ENCODE measurements at places on chromosomes 5 and 9. TPM values are rescaled to one million over a fixed set of nuclear protein-coding genes. Genes with fewer than 3 reads are reported as not detected.
A peak's percentile ranks its signal among the peaks of the same experiment; 100 is the strongest.

DNA sequence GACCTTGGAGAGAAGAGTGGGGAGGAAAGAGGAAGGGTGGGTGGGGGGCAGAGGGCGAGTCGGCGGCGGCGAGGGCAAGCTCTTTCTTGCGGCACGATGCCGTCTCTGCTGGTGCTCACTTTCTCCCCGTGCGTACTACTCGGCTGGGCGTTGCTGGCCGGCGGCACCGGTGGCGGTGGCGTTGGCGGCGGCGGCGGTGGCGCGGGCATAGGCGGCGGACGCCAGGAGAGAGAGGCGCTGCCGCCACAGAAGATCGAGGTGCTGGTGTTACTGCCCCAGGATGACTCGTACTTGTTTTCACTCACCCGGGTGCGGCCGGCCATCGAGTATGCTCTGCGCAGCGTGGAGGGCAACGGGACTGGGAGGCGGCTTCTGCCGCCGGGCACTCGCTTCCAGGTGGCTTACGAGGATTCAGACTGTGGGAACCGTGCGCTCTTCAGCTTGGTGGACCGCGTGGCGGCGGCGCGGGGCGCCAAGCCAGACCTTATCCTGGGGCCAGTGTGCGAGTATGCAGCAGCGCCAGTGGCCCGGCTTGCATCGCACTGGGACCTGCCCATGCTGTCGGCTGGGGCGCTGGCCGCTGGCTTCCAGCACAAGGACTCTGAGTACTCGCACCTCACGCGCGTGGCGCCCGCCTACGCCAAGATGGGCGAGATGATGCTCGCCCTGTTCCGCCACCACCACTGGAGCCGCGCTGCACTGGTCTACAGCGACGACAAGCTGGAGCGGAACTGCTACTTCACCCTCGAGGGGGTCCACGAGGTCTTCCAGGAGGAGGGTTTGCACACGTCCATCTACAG, 760 bp downstream of the NPR3 start:
- H3K4me1 ChIP-seq = peaks cover 7% of the 10 kb centered on the region
- H3K27me3 ChIP-seq = peaks cover 8% of the 10 kb centered on the region
- H3K4me3 ChIP-seq = peak overlapping the region; percentile 54
- no peaks in the 10 kb centered on the region for H3K36me3 ChIP-seq
- peak; percentile 59 for DNase-seq

- no peak overlapping the region for H3K4me3 ChIP-seq
- H3K4me1 ChIP-seq = peaks cover 2% of the 10 kb centered on the region
- DNase-seq = no peak
- H3K36me3 ChIP-seq = no peaks in the 10 kb centered on the region
- no peaks in the 10 kb centered on the region for H3K27me3 ChIP-seq
- H3K27ac ChIP-seq = no peak overlapping the region
Measured at GRCh38 chr5:90987726-90988125, 395.4 kb downstream of the ARRDC3 start.

DNA sequence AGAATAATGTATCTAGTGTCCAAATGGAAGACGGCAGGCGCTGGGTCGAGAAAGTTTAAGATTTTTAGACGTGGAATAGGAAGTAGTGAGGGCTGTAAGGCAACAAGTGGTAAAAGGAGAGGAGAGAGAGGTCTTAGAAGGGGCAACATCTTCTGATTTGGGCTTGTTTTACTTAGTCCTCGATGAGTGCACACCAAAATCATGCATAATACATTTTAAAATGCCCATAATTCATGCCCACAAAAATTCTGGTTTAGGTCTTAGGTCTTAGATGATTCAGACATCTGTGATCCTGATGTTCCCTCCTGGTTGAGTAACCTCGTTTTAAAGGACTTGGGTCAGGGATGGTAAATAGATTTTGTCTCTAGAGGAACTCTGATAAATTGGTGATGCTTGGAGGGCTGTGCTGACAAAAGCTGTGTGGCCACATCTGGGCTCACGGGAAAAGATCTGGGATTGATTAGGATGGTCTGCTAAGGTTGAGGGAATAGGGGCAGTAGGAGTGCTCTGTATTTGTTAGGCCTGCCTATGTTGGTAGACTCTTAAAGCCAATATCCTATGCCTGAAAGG, 476.3 kb downstream of the CCDC171 start:
- H3K4me1 ChIP-seq = peaks cover 9% of the 10 kb centered on the region
- no peak overlapping the region for H3K4me3 ChIP-seq
- no peaks in the 10 kb centered on the region for H3K27me3 ChIP-seq
- H3K36me3 ChIP-seq = no peaks in the 10 kb centered on the region

- H3K4me3 ChIP-seq = no peak overlapping the region
- H3K27me3 ChIP-seq = no peaks in the 10 kb centered on the region
- no peak overlapping the region for H3K27ac ChIP-seq
- DNase-seq = no peak
Measured at GRCh38 chr5:157924490-157924889, 65.5 kb upstream of the CLINT1 start.

- no peak overlapping the region for H3K4me3 ChIP-seq
- H3K27ac ChIP-seq = no peak overlapping the region
- no peaks in the 10 kb centered on the region for H3K4me1 ChIP-seq
- peaks cover 7% of the 10 kb centered on the region for H3K36me3 ChIP-seq
- H3K27me3 ChIP-seq = no peaks in the 10 kb centered on the region
Measured at GRCh38 chr9:35397216-35397698, 92.7 kb upstream of the RUSC2 start.

SLC46A2 gene
- not detected for total RNA-seq

DNA sequence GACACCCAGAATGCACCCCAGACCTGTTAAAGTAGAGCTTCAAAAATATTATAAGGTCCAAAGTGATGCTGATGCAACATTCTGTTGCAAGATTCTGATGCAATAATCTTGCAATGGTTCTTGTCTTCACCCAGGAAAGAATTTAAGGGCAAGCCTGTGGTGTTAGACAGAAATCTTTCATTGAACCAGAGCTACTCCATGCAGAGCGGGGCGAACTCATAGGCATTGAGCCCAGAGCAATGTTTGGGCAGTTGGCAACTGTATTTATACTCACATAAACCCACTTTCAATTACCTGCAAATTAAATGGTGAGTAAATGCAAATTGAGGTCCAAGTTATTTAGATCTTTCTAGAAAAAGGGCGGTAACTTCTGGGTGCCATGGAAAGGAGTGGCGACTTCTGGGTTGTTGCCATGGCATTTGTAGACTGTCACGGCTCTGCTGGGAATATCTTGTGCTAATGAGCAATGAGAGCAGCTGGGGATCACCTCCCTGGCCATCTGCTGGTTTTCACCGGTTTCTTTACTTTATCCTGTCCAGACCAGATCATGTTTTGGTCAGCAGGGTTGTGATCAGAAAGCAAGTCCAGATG, 163.4 kb downstream of the ICE1 start:
- no peak for DNase-seq
- H3K36me3 ChIP-seq = no peaks in the 10 kb centered on the region
- no peaks in the 10 kb centered on the region for H3K27me3 ChIP-seq
- H3K4me3 ChIP-seq = no peak overlapping the region

MEIKIN gene
- not detected for total RNA-seq

NEUROG1 gene
- not detected for total RNA-seq

DNA sequence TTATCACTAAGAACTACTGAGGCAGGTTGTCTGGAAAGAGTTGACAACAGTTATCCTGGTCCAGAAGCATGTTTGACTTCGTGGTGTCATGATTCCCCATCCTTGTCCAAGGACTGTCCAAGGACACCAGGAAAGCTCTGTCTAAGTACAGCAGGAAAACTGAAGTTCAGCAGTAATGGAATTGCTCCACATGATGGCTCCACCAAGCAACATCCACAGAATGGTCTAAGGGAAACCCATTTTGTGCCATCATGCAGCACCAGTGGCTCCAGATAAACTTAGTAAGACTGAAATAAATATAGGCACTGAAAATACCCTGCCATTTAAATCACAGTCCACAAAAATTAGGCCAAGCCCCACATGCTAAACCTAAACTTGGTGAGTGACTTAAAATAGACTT, 192.8 kb downstream of the CDH18 start:
- H3K4me1 ChIP-seq = no peaks in the 10 kb centered on the region
- H3K4me3 ChIP-seq = no peak overlapping the region
- no peak overlapping the region for H3K27ac ChIP-seq
- no peaks in the 10 kb centered on the region for H3K27me3 ChIP-seq

APBA1 gene
- total RNA-seq = 8.8 TPM

DNA sequence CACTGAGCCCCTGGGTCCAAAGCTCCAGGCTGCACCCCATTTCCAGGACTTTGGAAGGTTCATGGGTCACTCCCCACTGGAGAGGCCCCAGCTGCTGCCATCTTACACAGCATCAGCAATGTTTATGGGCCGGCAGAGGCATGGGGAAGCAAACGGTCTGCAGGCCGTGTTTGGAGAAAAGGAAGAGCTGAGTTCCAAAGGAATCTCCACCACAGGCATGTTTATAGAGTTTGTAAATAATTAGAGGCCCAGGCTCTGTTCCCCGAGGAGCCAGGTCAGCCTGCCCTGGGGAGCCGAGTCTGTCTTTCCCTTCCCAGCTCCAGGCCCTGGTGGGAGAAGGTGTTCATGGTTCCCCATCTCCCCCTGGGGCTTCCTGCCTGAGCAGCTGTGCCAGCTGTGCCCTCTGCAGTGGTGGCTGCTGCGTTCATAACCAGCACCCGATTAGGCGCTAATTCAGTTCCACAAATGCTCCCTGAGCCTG, 64.8 kb downstream of the COL27A1 start:
- H3K27ac ChIP-seq = no peak overlapping the region
- no peaks in the 10 kb centered on the region for H3K36me3 ChIP-seq
- no peaks in the 10 kb centered on the region for H3K27me3 ChIP-seq
- peaks cover 18% of the 10 kb centered on the region for H3K4me1 ChIP-seq
- peak; percentile 59 for DNase-seq

- no peaks in the 10 kb centered on the region for H3K27me3 ChIP-seq
- H3K4me1 ChIP-seq = peaks cover 16% of the 10 kb centered on the region
- peak within 1 kb of the TSS; percentile 73 for H3K4me3 ChIP-seq
- DNase-seq = peak; percentile 58
- peak within 1 kb of the TSS; percentile 83 for H3K27ac ChIP-seq
Measured at GRCh38 chr5:75052192-75053053, at the start of gene GCNT4. Gene GCNT4 (minus strand): TSS chr5:75052558. CDS start chr5:75030037, 22,521 bp downstream.

MRPS27 gene
- 86.5 TPM for total RNA-seq

CDH6 gene
- 9.8 TPM for total RNA-seq

OR13C3 gene
- total RNA-seq = not detected

GRCh38 chr5:56633950-56634349, 181.4 kb upstream of the MAP3K1 start:
- no peak overlapping the region for H3K27ac ChIP-seq
- H3K4me3 ChIP-seq = no peak overlapping the region
- no peak for DNase-seq

DNA sequence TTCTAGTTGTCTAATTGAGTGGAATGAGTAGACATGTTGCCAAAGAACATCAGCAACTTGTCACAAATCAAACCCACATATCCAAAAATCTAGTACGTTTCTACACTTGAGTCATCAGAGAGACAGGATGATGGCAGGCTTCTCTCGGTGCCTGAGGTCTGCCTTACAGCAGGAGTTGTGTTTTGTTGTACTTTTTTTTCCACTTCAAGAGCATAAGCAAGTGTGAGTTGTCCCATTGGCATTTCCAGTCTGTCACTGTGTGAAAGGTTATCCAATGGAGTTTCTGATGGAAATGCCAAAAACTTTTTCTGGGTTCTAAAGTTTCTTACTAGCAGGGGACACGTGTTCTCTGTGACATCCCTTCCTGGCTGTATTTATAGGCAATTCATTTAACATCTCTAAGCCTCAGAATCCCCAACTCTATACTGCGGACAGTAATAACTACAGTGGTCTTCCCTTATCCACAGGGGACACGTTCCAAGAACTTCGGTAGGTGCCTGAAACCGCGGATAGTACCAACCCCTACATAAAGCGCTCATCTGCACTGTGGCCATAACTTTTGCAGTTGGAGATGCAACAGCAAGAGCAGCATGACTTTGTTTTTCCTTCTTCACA, 246.5 kb downstream of the SYK start:
- peak overlapping the region; percentile 34 for H3K27ac ChIP-seq
- H3K36me3 ChIP-seq = no peaks in the 10 kb centered on the region

DBH gene
- total RNA-seq = not detected

DNA sequence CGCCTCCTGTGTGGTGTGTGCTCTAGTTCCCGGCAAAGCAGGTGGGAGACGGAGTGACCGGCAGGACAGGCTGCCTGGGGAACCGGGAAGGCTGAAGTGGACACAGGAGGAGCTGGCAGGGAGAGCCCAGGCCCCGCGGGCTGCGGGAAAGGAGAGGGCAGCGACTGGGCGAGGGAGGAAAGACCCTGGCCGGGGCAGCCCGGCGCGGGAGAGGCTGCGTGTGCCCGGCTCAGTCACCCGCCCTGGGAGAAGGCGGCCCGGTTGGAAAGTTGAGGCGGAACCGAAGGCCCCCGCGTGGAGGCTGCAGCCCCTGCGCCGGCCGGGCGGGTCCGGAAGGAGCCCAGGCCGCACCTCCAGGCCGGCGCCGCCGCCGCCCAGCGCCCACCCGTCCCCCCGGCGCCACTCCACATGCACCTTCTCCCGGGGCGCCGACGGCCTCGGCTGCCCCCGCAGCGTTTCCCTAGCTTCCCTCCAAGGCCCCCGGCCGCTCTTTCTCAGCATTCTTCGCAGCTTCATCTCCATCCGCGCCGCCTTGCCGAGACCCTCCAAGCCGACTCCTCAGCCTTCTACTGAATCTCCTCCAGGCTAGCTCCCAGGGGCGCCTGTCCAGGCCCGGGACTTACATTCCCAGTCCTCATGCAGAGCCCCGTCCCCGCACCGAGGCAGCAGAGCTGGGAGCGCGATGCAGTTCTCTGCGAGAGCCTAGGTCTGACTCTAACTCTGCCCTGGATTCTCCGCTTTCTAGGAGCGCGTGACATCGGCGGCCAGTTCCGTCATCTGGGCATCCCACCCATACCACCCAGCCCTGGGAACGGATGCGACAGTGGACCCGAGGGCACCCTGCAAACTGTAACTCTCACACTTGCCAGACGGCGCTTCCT, 152.0 kb downstream of the ERCC6L2 start:
- no peaks in the 10 kb centered on the region for H3K36me3 ChIP-seq
- no peak overlapping the region for H3K27ac ChIP-seq
- peak overlapping the region; percentile 32 for H3K4me3 ChIP-seq
- H3K4me1 ChIP-seq = no peaks in the 10 kb centered on the region
- H3K27me3 ChIP-seq = peaks cover 46% of the 10 kb centered on the region
- DNase-seq = no peak

- DNase-seq = peak; percentile 34
- H3K27ac ChIP-seq = no peak overlapping the region
- no peaks in the 10 kb centered on the region for H3K4me1 ChIP-seq
- H3K4me3 ChIP-seq = no peak overlapping the region
Measured at GRCh38 chr5:144108131-144108530, 62.3 kb downstream of the YIPF5 start.

CSF1R gene
- total RNA-seq = not detected

DNA sequence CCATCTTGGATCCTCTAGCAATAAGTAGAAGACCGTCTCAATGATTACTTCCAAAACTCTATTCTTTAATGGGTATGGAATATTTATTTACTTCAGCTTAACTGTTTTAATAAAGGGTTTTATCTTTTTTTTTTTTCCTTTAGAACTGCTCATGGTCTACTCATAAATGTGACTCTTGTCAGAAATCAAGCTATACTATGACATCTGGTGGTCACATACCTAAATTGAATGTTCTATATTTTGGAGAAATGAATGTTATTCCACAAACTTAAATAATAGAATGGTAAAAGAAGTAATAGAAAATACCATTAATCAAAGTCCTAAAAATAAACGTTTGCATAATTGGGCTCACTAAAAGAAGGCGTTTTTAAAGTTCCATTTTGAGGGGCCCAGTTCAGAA, 131.2 kb upstream of the PLCXD3 start:
- no peaks in the 10 kb centered on the region for H3K4me1 ChIP-seq
- DNase-seq = peak; percentile 41
- H3K27me3 ChIP-seq = no peaks in the 10 kb centered on the region

Measured in fibroblast of lung (primary cell).